ENCODE measurements at places on chromosomes 2 and 18. TPM values are rescaled to one million over a fixed set of nuclear protein-coding genes. Genes with fewer than 3 reads are reported as not detected.
A peak's percentile ranks its signal among the peaks of the same experiment; 100 is the strongest.

Gene CDK5R2
- not detected for total RNA-seq

Gene ACVR1
- 16.6 TPM for total RNA-seq

GRCh38 chr2:43083710-43084698, 142.4 kb downstream of the ZFP36L2 start:
- H3K4me1 ChIP-seq, result peaks cover 74% of the 10 kb centered on the region
- peak overlapping the region; percentile 93 for H3K27ac ChIP-seq
- H3K27me3 ChIP-seq, result no peaks in the 10 kb centered on the region

DNA sequence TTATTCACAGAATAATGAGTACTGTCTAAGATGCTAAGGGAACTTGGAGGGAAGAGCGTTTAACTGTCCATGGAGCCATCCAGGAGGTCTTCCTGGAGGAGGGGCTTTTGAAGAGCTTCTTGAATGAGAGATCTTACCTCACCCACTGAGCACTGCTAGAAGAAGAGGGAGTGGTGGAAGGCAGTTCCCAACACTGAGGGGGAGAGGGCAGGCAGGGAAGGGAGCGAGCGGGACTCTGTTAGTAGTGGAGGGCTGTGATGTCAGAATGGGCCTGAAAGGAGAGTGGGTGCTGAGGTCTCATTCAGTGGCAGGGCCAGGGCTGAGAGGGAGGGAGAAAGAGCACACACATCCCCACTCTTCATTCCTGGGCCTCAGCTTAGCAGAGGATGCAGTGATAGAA, 65.0 kb downstream of the NCK2 start:
- no peaks in the 10 kb centered on the region for H3K36me3 ChIP-seq
- no peak overlapping the region for H3K4me3 ChIP-seq
- no peak for DNase-seq
- H3K27ac ChIP-seq, result no peak overlapping the region

DNA sequence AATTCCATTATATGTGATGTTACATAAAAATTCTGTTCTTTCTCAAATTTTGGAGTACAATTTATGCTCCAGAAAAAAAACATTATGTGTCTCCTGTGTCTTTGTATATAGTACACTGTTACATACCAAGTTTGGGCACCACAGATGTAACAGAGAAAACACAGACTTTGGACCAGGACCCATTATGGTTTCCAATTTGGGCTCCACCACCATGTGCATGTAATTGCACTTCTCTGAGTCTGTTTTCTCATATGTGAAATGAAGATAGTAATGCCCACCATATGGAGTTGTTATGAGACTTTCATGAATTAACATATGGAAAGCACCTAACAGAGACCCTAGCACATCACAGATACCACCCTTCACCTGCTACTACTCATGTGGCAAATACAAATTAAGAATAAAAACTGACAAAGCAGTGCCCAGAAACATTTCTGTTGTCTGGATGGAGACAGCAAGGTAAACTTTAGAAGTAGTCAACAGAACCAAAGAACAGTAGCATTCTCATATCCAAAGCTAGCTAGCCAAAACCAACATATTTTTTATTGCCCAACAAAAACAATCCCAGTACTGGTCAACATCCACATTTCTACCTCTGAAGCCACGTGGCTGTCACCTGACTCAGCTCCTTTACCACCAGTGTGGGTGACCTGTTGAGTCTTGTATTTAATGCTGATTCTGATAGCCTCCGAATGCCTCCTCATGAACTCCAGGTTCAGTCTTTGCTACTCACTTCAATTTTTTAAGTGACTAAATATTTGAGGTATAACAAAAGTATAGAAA, 42.9 kb downstream of the ANTXR1 start:
- H3K27me3 ChIP-seq, result no peaks in the 10 kb centered on the region
- H3K4me3 ChIP-seq, result no peak overlapping the region
- H3K27ac ChIP-seq, result no peak overlapping the region
- no peaks in the 10 kb centered on the region for H3K4me1 ChIP-seq
- peaks cover 19% of the 10 kb centered on the region for H3K36me3 ChIP-seq
- DNase-seq, result no peak

GRCh38 chr2:155836439-155836838, 496.1 kb downstream of the NR4A2 start:
- no peaks in the 10 kb centered on the region for H3K4me1 ChIP-seq
- H3K27me3 ChIP-seq, result no peaks in the 10 kb centered on the region
- no peak overlapping the region for H3K27ac ChIP-seq
- H3K36me3 ChIP-seq, result no peaks in the 10 kb centered on the region

DNA sequence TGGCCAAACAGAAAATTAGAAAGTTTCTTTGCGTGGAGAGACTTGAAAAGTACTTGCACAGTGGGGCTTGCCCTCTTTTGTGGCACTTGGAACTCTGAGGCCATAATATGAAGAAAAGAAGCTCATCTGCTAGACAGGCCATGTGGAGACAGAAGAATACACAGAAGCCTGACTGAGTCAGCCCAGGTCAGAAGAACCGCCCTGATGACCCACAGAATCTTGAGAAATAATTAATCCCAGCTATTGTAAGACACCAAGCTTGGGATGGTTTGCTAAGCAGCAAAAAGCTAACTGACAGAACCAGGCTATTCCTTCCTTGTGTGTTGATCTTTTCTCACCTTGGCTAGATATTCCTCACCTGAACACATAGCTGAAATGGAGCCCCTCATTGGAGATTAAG, 33.7 kb downstream of the G6PC2 start:
- H3K36me3 ChIP-seq, result no peaks in the 10 kb centered on the region
- H3K4me3 ChIP-seq, result no peak overlapping the region
- H3K27me3 ChIP-seq, result 0 out of 2 replicates have a peak, but pooled peaks cover 3% of the 10 kb centered on the region
- no peak overlapping the region for H3K27ac ChIP-seq
